ENCODE measurements at places on chromosomes 2 and 18.

GRCh38 chr2:12819103-12819475 lies 102.4 kb downstream of the TRIB2 start:
- DNase-seq, result no peak

DNA sequence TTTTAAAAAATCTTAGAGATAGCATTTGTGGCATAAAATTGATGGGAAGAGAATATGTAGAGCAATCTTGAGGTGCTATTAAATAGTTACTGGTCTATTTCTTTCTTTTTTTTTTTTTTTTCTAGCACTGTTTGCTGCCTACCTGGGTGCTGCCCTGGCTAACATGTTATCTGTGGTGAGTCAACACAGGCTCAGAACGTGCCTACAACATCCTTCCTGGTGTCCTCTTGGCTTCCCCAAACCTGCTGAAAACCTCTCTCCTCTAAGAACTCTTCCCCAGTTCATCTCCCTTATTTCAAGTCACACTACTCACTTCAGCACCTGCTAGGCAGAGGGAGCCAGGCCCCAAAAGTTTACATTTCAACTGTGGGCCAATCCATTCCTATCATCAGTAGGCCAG lies 45.1 kb upstream of the SLC14A1 start:
- no peak for DNase-seq

DNA sequence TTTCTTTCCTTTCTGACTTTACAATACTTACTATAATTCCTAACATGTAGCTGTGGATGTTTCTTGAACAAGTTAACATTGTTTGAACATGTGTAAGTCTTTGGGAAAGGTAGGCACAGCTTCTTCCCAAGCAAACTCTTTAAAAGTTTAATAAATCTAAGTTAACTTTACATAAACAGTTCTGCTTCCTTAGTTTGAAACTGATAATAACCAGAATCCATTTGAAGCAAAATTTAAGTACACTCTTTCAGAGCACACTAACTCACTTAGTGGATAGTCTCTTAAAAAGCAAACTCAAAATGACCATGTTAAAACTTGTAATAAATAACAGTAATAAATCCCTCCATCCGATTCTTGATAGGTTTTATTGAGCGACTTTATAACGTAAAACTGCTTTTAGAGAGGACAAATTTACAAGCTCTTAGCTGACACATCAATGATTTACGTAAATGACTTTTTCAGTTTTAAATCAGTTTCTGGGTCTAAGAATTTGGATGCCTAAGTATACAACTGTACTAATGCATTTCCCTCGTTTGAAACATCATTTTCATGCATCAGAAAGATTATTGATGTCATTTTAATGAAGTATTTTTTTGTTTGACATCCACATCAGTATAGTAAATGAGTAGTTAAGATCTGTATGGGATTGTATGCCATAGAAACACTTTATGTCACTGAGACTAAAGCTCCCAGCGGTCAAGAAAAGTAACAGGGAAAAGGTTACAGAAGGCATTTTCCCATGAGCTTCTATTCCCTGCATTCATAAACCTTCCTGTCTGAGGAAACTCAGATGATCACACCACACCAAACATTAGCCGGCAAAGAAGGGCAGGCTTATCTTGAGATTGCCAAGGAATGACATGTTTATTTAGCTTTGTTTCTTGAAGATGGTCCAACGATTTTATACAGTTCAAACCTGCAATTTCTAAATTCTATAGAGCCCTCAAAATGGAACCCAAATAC lies 67.5 kb downstream of the PDE1A start:
- no peak for DNase-seq

GRCh38 chr2:169050476-169051240 lies 18.7 kb upstream of the DHRS9 start:
- no peak for DNase-seq

DNA sequence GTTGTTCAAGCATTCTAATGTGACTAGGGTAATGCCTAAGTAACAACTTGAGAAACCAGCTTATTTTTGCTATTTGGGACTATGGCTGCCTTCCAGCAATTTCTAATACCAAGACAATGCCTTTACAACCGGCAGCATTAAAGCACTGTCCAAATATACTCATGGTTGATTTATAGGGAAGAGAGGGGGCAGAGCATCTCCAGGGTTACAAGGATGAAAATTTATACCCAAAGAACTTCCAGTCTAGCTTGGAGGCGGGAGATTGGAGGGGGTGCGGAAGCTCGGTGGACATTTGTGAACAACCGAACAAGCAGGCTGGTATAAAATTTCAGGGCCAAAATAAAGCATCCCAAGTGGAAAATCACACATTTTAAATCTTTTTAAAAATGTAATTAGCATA lies 294.9 kb upstream of the STON1 start:
- no peak for DNase-seq
